Panc1 (cell line): ENCODE measurements at places on chromosomes 3 and 15. TPM values are rescaled to one million over a fixed set of nuclear protein-coding genes. Genes with fewer than 3 reads are reported as not detected.

- no peak for DNase-seq
Observed at GRCh38 chr3:129453732-129454131, 13.7 kb downstream of the IFT122 start.

DNA sequence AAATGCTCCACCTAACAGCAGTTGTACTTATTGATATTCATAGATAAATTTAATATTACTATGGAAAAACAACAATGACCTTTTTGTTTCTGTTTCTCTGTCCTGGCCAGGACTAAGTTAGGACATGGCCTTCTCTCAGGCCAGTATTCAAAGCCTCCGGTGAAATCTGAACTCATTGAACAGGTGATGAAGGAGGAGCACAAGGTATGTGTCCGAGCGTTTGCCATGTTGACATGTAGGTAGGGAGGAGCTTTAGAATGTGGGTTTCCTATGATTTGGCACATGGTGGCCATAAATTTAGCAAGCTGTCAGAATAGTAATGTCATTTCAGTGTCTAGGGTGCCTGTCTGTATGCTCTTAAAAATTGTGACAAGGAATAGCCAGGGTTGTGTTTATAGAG, 77.7 kb downstream of the USP13 start:
- no peak for DNase-seq

- DNase-seq, result no peak
Observed at GRCh38 chr3:5787861-5788488, 600.5 kb downstream of the EDEM1 start.

DNA sequence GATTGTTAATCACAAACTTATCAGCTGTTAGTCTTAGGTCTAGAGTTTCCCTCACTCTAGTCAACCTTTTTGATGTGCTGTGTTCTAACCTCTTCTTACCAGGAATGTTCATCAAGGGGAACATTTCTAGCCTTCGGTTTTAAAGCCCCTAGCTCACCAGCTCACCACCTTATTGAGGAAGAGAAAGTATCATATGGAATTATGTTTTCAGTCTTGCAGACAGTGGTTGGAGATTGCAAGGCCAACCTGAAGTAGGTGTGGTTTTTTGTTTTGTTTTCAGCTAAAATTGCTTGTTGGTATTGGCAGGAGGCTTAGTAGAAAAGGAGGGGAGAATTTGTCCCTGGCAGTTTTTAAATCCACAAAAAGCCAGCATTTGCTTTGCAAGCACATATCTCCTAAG, 48.4 kb upstream of the CCDC80 start:
- no peak for DNase-seq

DNA sequence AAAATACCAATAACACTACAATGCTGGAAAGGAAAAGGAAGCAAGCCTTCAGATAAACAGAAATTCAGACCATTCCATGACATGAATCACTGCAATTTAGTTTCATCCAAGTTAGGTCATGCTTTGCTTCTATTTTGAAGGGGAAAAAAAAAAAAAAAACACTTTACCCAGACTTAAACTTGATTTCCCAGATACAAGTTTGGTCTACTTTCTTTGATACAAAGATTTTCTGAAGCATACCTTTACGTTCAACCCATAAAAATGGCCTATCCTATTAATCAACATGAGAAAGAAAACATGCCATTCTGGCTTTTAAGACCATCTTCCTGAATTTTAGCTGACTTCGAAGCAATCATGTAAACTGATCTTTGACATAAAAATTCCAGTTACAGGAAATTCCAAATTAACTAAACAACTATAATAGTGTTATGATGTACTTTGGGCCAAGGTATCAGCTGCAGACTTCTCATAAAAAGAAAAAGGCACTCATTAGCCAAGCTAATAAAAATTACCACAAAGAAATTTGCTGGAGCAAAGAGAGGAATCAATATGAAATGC, 12.6 kb downstream of the OSBPL10 start:
- no peak for DNase-seq

- DNase-seq, result no peak
Observed at GRCh38 chr3:155326244-155326643, 32.8 kb upstream of the STRIT1 start.

DNA sequence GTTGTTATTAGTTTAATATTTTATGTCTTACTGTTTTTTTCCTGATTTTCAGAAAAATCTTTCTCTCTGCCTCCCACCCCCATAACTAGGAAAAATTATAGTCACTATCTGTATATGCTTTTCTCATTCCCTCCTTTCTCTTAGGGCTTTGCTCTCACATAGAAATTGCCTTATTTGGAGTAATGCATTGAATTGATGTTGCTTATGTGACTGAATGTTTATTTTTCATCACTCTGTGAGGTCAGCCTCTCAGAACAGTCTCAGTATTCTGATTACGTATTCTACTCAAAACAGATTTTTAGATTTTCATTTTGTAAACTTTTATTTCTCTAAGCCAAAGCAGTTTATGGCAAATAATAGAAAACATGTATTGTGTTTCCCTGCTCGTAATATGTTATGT, 121.0 kb downstream of the SLMAP start:
- no peak for DNase-seq

- no peak for DNase-seq
Observed at GRCh38 chr3:21979706-21980105, 228.7 kb upstream of the ZNF385D start.

GRCh38 chr15:77026501-77027110, 31.7 kb downstream of the PSTPIP1 start:
- DNase-seq, result no peak

- DNase-seq, result no peak
Observed at GRCh38 chr3:33006571-33007286, 55.3 kb downstream of the CCR4 start.

SLC24A5 gene
- total RNA-seq, result not detected

CEP152 gene
- 13.9 TPM for total RNA-seq

MELTF gene
- total RNA-seq, result 18.7 TPM

C3orf70 gene
- total RNA-seq, result 0.10 TPM
